A673 (cell line): ENCODE measurements at places on chromosomes 13 and 19. TPM values are rescaled to one million over a fixed set of nuclear protein-coding genes. Genes with fewer than 3 reads are reported as not detected.

ZNF813 gene
- total RNA-seq: 5.6 and 8.0 TPM in 2 replicates

REX1BD gene
- 61.4 and 74.9 TPM in 2 replicates for total RNA-seq

HIF3A gene
- total RNA-seq: 3.0 and 7.4 TPM in 2 replicates

PSPN gene
- total RNA-seq: 3.4 and 3.6 TPM in 2 replicates

- H3K4me3 ChIP-seq: no peak overlapping the region
- H3K27me3 ChIP-seq: no peaks in the 10 kb centered on the region
Observed at GRCh38 chr13:71912524-71912923, 45.5 kb upstream of the DACH1 start.

DNA sequence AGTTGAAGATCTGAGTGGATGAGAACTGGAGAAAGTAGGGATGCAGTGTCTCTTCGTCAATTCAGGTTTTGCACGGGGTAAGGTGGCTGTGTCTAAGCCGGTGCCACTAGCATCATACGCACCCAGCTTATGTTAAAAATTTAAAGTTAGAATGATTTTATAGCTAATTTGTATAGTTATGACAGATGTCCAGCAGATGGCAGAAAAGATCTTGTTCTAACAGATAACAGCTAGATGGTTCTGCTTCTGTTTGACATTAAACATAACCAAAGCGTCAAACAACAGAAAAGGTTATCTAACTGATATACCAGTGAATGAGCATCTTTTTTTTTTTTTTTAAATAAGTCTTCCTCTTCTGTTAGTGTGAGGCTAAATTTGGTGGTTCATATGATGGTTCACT is 18.8 kb upstream of the EDDM13 start:
- H3K27ac ChIP-seq: no peak overlapping the region
- no peaks in the 10 kb centered on the region for H3K27me3 ChIP-seq
- H3K36me3 ChIP-seq: no peaks in the 10 kb centered on the region
- H3K4me3 ChIP-seq: no peak overlapping the region

GRCh38 chr13:62137629-62138405 is 722.2 kb upstream of the PCDH20 start:
- no peak for DNase-seq
- no peaks in the 10 kb centered on the region for H3K27me3 ChIP-seq
- H3K27ac ChIP-seq: no peak overlapping the region
- no peaks in the 10 kb centered on the region for H3K4me1 ChIP-seq
- H3K36me3 ChIP-seq: no peaks in the 10 kb centered on the region

- H3K27ac ChIP-seq: no peak overlapping the region
- no peak for DNase-seq
- H3K4me1 ChIP-seq: no peaks in the 10 kb centered on the region
- no peaks in the 10 kb centered on the region for H3K27me3 ChIP-seq
- H3K36me3 ChIP-seq: peaks cover 85% of the 10 kb centered on the region
Observed at GRCh38 chr19:4952945-4953344, 16.0 kb upstream of the KDM4B start.

DNA sequence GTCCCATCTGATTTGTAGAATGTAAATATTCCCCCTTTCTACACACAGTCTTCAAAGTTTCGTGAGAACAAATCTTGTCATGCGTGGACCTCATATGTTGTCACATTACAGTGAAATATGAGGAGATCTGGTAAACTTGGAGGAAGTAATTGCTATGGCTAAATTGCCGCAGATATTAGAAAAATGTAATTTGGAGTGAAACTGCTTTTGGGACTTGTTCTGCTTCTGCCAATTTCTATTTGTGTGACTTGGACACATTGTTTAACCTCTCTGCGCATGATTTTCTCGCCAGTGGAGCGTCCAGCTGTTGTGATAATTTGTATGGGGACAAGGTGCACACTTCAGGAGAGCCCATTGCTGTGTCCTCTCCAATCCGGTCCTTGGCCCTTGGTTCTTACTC is 693.1 kb upstream of the SLC10A2 start:
- H3K27ac ChIP-seq: no peak overlapping the region
- no peak for DNase-seq
- H3K36me3 ChIP-seq: no peaks in the 10 kb centered on the region
- peaks cover 26% of the 10 kb centered on the region for H3K27me3 ChIP-seq
- no peak overlapping the region for H3K4me3 ChIP-seq

GRCh38 chr13:25302121-25302520 is 696 bp downstream of the NUP58 start:
- H3K4me1 ChIP-seq: peaks cover 12% of the 10 kb centered on the region
- peaks cover 29% of the 10 kb centered on the region for H3K36me3 ChIP-seq
- peak overlapping the region; percentile 91 for H3K27ac ChIP-seq

DNA sequence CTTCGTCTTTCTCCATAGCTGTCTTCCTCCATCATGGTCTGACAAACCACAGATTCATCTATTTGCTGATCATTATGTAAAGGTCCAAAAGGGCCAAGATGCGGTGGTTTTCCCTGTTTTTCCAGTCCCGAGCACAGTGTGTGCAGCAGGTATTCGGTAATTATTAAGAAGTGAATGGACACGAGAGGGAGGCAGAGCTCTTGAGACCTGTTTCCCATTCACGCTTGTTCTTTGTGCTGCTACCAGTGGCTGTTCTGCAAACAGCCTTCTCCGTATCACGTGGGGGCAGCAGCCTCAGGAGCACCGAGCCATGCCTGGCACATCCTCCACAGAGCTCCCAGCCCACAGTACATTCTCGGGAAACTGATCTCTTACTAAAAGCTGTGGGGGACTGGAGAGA is 50.3 kb downstream of the CCDC70 start:
- DNase-seq: no peak
- H3K4me1 ChIP-seq: no peaks in the 10 kb centered on the region
- no peaks in the 10 kb centered on the region for H3K36me3 ChIP-seq
- no peak overlapping the region for H3K4me3 ChIP-seq
- H3K27me3 ChIP-seq: no peaks in the 10 kb centered on the region
